ENCODE measurements at places on chromosomes 3 and 15.
A peak's percentile ranks its signal among the peaks of the same experiment; 100 is the strongest.

- DNase-seq: no peak
Observed at GRCh38 chr3:14147066-14147435, 22.2 kb downstream of the TMEM43 start.

- no peak for DNase-seq
Observed at GRCh38 chr3:33091746-33092145, 5.2 kb downstream of the GLB1 start.

DNA sequence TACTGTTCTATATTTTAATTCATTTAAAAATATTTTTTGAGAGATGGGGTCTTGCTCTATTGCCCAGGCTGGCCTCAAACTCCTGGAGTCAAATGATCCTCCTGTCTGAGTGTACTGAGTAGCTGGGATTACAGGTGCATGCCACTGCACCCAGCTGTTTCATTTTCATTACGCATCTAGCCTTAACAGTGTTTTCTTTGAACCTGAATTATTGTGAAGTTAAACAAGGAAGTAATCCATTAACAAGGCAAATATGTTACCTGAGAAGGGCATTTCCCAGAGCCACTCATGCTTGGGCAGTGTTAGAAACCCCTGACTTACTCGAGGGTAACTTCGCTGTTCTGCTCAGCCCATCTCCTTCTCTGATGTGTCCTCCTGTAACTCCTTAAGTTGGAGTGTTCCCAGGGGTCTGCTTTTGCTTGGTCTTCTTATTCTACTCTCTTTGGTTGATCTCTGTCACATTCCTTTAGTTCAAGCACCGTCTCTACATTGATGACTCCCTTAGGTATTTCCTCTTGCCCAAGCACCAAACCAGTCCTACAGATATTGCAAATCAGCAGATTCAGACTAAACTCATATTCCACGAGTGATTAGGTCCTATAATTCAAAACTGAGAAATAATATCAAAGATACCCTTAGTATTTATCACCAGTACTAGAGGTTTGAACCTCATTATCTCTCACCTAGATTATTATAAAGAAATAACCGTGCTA lies 107.9 kb downstream of the STAC start:
- peak; percentile 13 for DNase-seq

GRCh38 chr3:156615592-156616173 lies 58.7 kb upstream of the TIPARP start:
- no peak for DNase-seq

- no peak for DNase-seq
Observed at GRCh38 chr3:119649761-119650160, 10.6 kb downstream of the POPDC2 start.

DNA sequence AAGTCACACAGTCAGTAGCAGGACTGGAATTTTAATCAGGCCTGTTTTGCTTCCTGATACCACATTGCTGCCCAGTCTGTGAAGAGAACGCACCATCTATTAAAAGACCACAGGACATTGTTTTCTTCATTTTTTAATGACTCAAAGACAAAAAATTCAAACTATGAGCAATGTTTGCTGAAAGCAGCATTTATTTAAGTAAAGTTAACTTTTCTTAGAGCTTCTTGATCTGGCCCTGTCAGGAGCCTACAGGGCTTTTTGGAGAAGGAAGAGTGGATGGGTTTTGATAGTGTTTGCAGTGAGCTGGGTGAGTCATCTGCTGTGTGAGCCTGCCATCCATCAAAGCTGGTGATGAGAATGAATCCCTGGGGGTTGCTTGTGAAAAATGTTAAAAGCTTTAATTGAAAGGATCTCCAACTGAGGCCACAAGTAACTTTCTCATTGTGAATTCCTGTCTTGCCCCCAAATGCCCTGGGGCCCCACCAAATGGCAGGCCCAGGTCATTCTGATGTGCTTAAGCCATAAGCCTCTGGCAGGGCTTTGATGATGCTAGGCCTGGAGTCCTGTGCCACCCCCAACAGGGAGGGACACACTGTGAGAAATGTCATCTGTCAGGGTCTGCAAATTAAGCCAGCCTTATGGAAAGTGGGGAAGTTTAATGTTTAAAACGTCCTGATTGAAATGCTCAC lies 136.2 kb upstream of the PFN2 start:
- DNase-seq: no peak

GRCh38 chr3:87727783-87728182 lies 331.0 kb downstream of the CGGBP1 start:
- DNase-seq: no peak

- no peak for DNase-seq
Observed at GRCh38 chr3:12856626-12857025, 15.3 kb upstream of the RPL32 start.

DNA sequence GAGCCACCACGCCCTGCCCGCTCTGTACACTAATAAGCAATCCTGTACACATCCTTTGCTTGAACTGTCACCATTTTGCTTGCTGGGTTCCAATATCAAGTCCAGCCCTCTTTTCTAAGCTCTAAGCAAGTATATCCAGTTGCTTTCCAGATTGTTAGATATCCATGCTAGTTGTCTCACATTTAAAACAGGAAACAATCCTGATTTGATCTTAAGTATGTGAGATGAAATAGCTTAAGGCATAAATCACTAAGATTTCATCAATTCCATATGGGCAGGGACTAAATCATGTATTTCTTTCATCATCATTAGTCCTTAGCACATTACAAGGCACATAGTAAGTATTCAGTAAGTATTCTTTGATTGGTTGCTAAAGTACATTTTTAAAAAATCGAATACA lies 16.2 kb downstream of the ATP11B start:
- DNase-seq: no peak

- no peak for DNase-seq
Observed at GRCh38 chr3:48232232-48232631, 8.7 kb upstream of the ZNF589 start.

- no peak for DNase-seq
Observed at GRCh38 chr3:44920081-44920480, 45.7 kb downstream of the TGM4 start.

DNA sequence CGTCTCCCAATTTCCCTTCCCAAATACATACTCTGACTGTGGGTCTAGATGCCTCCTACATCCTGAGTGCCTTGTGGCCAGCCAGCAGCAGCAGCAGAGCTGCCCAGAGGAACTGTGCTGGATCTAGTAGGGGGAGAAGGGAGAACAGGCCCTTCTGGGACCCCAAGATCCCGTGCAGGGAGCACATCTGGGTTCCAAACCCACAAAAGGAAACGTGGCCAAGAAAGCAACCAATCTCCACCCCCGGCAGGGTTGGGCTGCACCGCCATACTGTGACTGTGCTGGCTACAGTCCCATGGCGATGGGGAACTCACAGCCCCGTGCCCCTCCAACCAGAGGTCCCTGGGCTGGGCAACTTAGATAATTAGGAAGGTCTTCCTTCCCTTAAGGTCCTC lies 86.3 kb downstream of the PPCDC start:
- no peak for DNase-seq

DNA sequence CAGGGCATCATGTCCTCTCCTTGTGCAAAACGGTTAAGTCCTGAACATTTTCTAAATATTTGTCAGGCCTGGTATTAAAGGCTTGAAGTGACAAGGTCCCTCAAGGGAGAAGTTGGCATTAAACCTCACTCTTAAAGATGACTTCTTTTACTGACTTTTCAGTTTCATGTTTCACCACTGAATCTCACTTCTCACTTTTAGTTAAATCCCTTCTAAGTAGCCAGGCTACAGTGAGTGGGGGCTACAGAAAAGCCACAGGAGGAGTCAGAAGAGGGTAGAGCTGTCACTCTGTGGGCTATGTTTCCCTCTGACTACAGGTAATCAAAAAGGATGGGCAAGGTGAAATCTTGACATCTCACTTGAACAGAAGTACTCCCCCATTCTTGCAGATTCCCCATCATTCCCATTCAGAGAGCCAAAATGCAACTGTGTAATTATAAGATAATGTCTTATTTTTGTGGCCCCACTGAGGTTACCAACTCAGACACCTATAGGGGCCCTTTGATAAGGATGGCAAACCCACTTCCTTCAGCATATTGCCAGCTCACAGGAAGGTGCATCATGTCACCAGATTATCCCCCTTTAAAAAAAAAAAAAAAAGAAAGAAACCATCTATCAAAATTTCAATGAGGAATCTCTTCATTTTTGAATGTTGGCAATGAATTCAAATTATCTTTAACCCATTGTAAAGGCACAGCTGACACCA lies 790.1 kb upstream of the CFAP20DC start:
- peak; percentile 56 for DNase-seq

DNA sequence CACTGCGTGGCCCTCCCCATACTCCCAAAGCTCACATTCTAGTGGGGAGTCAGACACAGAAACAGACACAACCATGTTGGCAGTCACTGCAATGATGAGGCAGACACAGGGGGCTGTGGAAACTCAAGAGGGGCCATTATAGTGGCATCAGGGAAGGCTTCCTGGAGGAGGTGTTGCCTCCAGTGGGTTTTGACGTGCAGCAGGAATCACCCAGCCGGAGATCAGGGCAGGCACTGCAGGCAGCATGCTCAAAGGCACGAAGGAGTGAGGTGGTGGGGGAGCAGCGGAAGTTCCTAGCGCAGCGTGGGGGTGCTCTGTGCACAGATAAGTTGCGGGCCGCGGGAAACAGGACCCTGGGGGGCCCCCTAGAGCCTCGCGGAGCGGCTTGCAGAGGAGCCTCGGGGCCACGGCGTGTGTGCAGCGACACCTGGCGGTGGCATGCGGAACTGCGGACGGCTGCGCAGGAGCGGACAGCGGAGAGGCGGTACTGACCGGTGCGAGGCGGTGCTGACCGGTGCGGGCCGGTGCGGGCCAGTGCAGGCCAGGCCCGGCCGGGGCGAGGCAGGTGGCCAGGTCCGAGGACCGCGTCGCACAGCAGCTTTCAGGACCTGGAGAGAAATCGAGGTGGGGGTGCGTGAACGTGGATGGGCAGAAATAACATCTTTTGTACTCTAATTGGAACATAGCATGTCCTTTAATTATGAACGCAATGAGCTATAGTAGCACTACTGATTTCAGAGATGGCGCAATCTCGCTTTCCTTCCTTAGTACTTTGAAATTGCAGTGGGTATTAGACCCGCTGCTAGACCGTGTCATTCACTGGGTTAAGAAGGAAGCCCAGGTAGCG lies 101.5 kb downstream of the FBLN2 start:
- peak; percentile 49 for DNase-seq

- no peak for DNase-seq
Observed at GRCh38 chr3:140830391-140830790, 111.2 kb upstream of the SLC25A36 start.

GRCh38 chr3:188624384-188624783 lies 470.4 kb downstream of the LPP start:
- no peak for DNase-seq

- DNase-seq: no peak
Observed at GRCh38 chr3:138418601-138419206, 15.7 kb upstream of the ESYT3 start.

GRCh38 chr3:59727902-59728586 lies 678.2 kb upstream of the CFAP20DC start:
- DNase-seq: no peak

DNA sequence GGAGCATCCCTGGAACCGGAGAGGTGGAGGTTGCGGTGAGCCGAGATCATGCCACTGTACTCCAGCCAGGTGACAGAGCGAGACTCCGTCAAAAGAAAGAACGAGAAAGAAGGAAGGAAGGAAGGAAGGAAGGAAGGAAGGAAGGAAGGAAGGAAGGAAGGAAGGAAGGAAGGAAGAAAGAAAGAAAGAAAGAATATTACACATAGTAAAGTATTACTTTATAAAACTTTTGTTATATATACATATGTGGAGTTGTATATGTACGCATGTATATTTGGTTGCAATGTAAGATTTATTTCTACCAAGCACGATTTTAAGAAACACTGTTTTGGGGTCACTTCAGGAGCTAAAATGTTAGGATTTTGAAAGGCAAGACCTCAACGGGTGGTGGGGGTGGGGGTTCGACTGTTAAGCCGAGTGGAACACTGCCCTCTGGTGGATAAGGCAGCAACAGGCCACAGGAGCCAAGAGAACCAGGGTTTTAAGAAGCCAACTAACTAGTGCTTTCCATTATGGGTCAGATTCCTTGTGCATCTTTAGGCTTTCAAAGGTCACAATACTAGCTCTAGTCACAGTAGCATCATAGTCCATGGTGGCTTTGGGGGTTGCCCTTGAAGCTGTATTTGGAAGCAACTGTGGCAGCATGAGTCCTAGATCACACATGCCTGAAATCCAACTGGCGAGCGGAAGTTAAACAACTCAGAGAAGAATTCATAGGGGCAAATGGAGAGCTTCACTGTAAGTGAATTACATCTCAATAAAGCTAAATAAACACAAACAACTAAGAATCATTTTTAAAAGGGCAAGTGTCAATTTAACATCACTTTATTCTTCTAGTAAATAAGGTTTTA lies 22.5 kb downstream of the GLB1 start:
- DNase-seq: peak; percentile 66

DNA sequence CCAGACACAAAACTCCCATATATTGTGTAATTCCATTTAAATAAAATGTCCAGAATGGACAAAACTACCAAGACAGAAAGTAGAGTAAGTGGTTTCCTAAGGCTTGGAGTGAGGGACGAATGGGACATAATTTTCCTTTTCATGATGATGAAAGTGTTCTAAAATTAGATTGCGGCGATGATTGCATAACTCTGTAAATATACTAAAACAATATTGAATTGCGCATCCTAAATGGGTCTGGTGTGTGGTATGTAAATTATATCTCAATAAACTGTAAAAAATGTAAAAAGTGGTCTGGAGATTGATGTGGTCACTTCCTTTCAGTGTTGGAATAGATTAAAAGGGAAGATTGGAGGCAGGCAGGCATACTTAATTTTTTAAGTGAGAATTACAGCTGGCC lies 105.9 kb upstream of the KCNAB1 start:
- DNase-seq: no peak

- no peak for DNase-seq
Observed at GRCh38 chr15:98523912-98524662, 124.3 kb upstream of the IGF1R start.

- no peak for DNase-seq
Observed at GRCh38 chr3:55571913-55572312, 84.8 kb upstream of the WNT5A start.

GRCh38 chr3:134312072-134312872 lies 61.6 kb upstream of the RYK start:
- DNase-seq: no peak

DNA sequence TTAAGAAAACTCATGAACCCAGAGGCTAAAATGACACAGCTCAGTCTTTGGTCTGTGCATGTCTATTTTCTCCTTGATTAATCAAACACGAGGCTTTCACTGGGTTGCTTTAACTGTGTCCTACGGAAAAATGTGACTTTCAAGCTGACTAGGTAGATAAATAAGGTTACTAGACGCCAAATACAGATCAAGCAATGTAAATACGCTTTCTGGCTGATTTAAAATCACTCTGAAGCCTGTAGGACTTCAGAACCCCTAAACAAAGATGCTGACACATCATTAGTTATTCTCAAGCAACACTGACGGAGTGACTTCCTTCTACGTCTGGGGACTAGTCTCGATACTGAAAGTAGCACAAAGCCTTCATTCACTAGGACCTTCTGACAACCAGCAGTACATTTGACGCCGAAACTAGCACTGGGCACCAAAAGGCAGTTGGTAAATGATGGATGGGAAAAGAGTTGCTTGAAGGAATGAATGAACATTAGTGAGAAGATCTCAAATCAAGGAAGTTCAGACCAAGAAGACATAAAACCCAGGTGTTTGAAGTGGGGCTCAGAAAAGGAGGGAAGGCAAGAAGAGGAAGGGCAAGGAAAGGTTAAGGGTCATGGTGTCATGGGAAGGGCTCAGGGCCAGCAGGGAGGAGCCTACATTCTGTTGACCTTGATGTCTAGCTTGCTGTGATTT lies 67.1 kb upstream of the CDV3 start:
- peak; percentile 98 for DNase-seq

Data from MM.1S (cell line).